ENCODE measurements at places on chromosomes 3 and 15.

- DNase-seq, result no peak
Measured at GRCh38 chr3:24167429-24167828, 222.3 kb downstream of the NR1D2 start.

- DNase-seq, result no peak
Measured at GRCh38 chr3:152893647-152894046, 58.7 kb downstream of the P2RY1 start.

- DNase-seq, result no peak
Measured at GRCh38 chr15:32959077-32959476, 235.4 kb downstream of the FMN1 start.

DNA sequence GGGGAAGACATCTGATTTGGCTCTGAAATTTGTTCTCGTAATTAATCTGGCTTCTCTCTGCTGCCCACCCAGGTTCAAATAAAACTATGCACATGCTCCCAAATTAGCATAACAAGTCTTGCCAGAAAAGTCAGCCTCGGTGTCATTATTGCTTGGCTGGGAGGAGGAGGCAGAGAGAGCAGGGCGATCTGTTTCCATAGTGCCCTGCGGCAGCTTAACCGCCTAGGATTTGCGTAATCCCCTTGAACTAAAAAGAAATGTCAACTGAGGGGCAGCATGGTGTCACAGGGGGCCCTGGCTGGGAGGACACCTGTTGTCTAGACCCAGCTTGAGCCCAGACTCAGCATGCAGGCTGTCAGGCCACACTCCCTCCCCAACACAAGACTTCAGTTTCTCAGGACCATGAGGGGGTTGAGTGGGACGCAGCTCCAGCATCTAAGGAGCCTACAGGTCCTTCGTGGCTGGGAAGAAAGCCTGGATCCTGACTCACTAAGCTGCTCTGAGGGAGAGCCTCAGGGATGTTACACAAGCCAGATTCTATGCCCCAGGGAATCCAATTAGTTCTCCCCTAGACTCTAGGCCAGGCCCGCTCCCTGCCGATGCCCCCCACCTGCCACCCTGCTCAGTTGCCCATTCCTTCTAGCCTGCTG, 17.3 kb downstream of the MRPS11 start:
- DNase-seq, result no peak
